ENCODE measurements at places on chromosomes 12 and 14.

DNA sequence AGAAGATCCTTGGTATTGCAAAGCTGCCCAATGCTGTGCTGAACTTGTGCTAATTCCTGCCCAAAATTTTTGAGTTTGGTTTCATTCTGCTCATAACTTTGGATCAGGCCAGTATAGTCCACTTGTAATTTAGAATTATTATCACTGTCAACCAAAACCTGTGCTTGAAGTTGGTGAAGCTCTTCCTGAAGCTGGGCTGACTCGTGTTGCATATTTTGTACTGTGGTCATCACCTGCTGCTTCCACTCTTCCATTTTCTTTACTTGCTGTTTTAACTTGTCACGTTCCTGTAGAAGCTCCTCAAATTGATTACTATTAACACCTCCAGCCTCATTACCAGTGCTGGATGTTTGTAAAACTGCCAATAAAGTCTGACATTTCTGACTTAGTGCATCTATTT, 35.8 kb downstream of the TRIP11 start:
- no peak for DNase-seq

DNA sequence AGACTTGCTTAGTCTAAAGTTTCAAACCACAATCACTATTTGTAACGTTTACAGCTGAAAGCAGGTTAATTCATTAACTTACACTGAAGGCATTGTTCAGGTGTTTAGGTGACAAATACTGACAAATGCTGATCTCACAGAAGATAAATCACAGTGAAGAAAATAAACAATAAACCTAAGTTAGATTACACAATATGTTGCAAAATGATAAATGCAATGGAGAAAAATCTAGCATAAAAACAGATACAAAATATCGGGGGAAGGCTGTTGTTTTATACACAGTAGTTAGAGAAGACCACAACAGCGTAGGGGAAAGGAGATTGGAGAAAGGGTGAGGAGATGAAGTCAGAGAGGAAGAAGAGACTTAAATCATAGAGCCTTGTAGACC, 3.0 kb downstream of the SCAF11 start:
- no peak for DNase-seq

- DNase-seq: peak; percentile 79
Measured at GRCh38 chr12:53989227-53990113, 4.5 kb downstream of the HOXC10 start.

DNA sequence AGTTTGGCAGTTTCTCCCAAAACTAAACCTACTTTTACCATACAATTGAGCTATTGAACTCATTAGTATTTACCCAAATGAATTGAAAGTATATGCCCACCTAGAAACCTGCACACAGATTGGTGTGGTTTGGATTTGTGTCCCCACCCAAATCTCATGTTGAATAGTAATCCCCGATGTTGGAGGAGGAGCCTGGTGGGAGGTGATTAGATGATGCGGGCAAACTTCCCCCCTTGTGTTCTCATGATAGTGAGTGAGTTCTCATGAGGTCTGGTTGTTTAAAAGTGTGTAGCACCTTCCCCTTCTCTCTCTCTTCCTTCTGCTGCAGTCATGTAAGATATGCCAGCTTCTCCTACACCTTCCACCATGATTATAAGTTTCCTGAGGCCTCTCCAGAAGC, 4.0 kb upstream of the KRT6C start:
- no peak for DNase-seq

DNA sequence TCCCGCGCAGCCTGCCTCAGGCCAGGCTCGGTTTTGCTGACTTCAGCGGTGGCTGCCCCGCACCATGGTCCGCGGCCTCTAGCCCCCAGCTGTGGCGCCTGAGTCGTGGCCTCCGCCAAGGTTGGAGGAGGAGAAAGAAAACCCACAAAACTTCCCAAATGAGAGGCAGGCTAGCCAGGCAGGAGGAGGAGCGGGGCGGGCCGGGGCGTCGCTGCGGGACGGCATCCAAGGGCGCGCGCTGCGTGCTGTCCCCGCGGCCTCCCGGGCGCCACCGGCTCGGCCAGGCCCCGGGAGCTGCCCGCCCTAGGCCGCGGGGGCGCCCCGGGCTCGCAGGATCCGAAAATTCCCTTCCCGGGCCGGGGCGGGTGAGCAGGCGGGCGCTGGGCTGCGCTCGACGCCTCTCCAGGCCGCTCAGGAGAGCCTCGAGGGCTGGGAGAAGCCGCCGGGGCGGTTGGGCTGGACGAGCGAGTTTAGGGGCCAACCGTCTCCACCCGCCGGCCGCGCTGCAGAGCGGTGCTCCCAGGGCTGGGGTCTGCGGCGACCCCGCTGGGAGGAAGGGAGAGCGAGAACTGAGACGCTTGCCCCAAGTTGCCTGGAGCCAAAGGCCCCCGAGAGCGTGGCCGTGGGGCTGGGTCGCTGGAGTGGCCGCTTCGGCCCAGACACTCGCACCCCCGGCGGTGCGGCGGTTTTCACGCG, at the start of gene EFS:
EFS (minus strand) TSS at position 137 of the 696 bp plus-strand sequence. CDS start 147 bp downstream, outside the sequence.
- peak; percentile 84 for DNase-seq

DNA sequence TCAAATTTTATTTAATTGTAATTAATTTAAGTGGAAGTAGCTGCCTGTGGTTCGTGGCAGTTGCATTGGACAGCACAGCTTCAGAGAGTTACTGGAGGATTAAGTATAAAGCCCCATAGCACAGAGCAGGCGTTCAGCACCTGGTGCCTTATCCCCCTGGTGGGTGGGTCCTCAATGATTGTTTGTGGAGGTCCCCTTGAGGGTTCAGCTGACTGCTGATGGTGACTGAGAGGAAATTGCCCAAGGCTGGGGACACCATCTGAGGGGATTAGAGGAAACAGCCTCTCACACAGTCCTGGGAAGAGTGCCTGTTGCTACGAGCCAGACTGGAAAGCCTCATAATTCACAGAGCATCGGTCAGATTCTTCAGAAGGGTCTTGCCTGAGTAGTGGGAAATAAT, 83.4 kb upstream of the NOS1 start:
- DNase-seq: no peak

- no peak for DNase-seq
Measured at GRCh38 chr12:104887452-104887851, 70.6 kb downstream of the SLC41A2 start.

GRCh38 chr12:65454115-65454787, 175.8 kb downstream of the MSRB3 start:
- DNase-seq: no peak

DNA sequence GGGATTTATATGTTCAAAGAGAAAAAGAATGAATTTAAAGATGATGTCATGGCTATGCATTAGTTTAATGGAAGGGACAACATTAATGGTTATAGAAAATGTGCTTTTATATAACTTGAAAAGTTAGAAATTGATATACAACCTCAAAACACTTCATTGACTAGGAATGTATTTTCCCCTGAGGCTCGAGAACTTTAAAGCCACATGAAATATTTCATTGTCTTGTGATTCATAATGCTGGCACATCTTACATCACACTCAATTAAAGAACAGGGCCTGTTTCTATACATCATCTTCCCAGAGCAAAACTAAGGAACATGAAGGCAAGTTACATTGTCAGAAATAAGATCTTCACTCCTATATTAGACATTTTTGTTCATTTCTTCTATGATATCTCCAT, 35.2 kb upstream of the PAWR start:
- DNase-seq: no peak

DNA sequence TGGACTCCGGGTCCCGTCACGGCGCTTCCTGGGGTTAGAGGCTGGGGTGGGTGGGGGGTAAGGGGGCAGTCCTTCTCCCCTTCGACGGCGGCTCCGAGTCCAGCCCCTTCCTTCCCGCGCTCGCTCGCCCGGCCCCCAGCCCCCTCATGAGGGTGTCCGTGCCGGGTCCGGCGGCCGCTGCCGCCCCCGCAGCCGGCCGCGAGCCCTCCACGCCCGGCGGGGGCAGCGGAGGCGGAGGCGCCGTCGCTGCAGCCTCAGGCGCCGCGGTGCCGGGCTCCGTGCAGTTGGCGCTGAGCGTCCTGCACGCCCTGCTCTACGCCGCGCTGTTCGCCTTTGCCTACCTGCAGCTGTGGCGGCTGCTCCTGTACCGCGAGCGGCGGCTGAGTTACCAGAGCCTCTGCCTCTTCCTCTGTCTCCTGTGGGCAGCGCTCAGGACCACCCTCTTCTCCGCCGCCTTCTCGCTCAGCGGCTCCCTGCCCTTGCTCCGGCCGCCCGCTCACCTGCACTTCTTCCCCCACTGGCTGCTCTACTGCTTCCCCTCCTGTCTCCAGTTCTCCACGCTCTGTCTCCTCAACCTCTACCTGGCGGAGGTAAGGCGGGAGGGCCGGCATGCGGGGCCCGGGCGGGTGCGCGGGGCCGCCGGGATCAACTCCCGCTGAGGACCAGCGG, 500 bp downstream of the GPR137C start:
- peak; percentile 53 for DNase-seq

DNA sequence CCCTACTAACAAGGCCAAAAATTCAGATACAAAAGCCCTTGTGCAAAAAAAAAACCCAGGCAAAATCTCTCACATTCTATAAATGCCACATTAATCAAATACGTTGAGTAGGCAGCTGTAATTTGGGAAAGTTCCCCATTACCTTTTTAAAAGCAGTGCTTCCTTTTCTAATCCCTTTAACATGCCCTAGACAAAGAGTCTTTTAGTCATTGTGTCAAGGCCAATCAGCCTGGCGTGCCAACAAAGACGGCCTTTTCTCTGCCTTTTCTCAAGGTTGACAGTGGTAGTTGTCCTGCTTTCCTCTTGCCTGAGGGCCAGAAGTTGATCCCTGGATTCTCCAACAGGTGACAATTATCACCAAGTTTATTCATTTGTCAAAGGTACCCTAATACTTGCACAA, 62.5 kb upstream of the METAP2 start:
- DNase-seq: no peak

GRCh38 chr14:77116172-77116817, 18.2 kb downstream of the CIPC start:
- no peak for DNase-seq

GRCh38 chr12:2356601-2357125, 303.9 kb downstream of the CACNA1C start:
- DNase-seq: no peak

DNA sequence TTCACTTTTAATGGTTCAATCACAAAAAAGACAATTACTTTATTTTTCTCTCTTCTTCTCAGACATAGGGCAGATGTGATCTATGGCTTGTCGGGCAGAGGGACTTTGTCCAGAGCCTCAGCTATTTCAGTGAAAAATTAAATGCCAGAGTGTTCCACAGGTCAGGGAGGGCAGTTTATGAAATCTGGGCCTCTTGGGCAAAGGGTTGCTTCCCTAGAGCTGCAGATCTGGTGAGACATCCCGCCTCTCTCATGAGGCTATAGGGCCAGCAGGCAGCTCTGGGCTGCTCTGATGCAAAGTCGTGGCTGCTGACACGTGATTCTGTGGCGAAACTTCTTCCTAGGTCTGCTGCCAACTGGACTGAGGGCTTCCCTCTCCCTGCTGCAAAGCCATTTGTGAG, 6.0 kb downstream of the CLMN start:
- peak; percentile 64 for DNase-seq

DNA sequence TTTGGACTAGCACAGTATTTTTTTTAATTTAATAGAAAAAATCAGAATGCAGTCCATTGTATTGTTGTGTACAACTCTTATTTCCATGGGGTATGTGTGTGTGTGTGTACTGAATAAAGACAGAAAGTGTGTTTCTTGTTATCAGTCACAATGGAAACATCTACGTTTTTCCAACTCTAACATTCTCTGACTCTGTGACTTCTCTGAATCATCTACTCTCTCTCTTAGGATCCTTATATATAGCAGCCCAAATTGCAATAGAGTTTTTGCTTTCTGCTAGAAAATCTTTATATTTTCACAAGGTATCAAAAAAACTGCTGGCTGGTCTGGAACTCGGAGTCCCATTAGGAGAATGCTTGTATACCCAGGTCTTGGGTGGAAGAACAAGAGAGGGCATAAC, 138.9 kb upstream of the ARID2 start:
- no peak for DNase-seq

DNA sequence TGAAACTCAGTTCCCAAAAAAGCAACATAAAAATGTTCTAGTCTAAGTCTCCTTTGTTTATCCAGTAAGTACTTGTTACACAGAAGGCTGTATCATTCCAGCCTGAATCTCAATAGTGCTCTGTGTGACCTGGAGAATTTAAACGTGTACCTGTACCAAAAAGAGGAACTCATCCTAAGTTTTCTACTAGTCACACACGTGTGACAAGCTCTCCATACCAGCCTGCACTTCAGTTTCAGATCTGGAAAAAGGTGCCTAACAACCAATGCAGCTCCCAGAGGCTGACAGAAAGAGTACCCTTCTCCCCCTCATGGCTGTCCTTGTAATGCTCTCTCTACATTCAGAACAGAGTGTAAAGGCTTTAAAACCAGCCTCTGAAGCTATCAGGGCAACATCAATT, 27.4 kb downstream of the PPM1H start:
- DNase-seq: no peak

GRCh38 chr14:34452258-34452822, 9.7 kb downstream of the SPTSSA start:
- DNase-seq: no peak

- no peak for DNase-seq
Measured at GRCh38 chr14:94483729-94484275, 7.8 kb upstream of the SERPINA9 start.

DNA sequence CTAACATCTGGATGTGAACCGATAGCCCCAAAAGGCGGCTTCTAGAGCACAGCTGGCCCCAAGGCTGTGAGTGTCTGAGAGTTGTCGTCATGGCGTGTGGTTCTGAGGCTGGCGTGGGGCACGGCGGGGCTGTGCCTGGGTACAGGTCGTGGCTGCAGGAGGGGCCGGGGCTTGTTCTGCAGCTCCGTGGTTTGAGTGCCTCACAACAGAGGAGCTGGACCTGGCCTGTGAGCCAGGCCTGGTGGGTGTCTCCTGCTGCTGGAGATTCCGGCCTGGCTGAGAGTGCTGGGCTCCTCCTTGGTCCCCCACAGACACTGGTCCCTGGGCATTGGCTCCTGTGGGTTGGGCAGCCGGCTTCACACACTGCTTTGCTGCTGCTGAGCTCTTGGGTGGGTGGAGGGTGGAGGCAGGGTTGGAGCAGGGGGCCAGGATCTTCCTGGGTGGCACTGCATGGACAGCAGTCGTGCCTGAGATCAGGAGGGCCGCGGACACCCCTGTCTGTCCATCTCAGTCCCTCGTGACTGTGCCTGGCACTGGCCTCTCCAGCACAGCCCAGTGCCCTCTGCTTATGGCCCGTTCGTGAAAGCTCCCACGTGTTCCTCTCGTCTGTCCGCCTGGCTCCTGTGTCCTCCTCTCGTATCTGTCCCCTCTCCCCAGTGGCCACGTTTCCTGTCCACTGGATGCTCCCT, 31.8 kb upstream of the TEX22 start:
- DNase-seq: no peak

DNA sequence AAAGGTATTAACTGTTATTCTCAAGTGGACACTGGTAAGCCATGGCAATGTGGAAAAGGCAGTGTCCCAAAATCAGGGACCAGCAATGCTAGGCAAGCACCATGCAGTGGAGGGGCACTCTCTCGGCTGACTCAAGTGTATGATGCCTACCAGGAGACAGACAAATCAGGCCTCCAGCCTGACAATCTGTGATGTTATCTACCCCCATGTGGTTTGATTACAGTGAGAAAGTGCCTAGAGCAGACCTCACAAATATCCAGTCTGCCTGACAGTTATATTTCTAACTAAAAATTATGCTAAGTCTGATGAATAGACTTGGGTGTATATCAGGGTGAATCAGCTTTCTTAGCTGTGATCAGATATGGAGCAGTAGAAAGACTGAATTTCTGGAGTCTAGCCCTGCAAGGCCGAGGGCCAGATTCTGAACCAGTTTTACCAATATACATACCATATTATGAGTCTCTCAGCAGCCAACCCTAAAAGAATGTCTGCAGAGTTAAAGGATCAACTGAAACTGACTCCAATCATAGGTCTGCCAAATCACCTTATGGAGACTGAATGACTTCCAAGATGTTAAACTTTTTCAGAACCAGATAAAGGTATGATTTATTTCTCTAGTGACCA, 3.2 kb downstream of the PLBD1 start:
- no peak for DNase-seq
